Stimulated activated CD4-positive, alpha-beta T cell treated with anti-CD3 and anti-CD28 coated beads, Interleukin-1b, Interleukin-23, amount 100 ng/mL, for 4 hours (primary cell): ENCODE measurements at places on chromosomes 7 and 10.

- DNase-seq = no peak
Measured at GRCh38 chr7:12827920-12828319, 140.5 kb downstream of the ARL4A start.

DNA sequence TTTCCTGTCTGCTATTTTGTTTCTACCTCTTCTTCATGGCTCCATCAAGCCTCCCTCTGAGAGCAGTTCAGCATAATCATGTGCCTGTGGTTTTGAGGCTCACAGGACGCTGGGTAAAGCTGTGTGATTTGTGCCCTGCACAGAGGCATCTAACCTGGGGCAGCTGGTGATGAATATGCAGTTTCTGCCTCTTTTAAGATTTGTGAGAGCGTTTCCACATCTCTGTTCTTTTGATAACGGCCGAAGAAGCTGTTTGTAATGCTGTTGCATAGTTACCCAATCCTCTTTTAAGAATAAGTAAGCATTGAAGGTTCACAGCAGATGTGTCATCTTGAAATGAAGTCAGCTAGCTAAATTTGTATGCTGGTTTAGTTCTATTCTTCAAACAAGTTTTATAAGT is 45.2 kb downstream of the PNLIPRP3 start:
- DNase-seq = no peak

DNA sequence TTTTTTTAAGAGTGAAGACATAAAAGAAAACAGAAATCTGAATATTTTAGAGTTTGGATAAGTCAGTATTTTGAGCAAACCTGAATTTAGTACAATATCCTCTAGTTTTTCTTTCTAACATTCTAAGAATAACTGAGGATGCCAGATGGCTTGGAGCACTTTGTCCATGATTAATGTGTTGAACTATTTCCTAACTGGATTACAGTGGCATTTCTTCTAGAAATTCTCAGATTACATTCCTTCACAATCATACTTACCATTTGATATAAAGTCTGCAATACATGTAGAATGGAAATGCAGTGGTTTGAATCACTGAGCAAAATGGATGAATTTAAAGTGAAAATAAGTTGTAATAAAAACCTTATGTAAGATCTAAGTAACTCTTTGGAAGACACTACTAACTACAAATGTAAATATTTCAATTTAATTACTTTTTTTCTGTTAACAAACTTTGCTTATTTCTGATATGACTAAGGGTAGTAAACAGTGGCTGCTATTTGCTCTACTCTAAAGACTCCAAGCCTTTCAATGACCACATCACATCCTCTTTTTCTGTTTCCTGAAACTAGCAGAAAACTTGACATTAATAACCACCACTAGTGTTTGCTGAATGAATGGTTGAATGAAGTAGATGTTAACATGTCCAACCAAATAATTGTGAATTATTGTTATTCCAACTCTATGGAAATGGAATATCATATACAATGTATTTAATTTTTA is 102.8 kb downstream of the PRKG1 start:
- DNase-seq = no peak

- DNase-seq = no peak
Measured at GRCh38 chr10:131635564-131636015, 265.2 kb upstream of the PPP2R2D start.

DNA sequence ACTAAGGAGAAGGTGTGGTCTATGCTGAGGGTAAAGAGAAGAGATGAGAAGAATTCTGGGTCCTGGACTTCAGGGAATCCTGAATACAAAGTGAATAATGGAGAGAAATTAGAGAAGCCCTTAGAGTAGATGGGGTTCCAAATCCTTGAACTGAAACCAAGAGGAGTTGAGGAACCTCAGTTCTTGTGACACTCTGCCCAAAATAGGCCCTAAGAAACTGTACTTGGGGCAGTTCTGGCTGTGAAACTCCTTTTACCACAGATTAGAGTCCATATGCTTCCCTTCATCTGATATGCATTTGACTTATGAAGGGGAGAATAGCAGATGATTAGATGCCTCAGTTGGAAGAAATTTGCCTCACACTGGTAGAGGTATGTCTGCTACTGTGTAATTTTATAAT is 19.0 kb downstream of the TES start:
- DNase-seq = no peak

DNA sequence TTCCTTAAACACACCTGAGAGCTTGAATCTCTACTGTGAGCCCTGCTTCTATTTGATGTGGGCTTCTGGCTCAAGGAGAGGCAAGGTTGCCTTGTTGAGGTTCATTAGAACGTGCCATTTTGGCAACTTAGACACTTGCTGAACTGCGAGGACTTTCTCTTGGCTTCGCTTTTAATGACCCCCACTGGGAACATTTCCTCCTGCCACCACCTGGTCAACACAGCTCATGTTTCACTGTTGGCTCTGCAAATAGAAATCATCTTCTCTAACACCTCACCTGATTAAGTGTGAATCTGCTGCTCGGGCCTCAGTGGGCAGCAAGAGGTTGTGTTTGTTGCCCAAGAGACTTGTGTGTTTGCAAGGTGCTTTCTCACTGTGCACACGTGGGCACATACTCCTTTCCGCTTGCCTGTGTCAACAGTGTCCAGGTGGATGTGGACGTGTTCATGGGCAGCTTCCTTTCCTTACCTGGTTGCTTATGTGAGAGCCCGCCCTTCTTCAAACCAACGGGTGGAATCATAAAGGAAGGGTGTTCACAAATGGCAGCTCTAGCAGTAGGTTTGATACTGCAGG is 147.0 kb downstream of the NRP1 start:
- DNase-seq = no peak

- DNase-seq = no peak
Measured at GRCh38 chr7:90552521-90552920, 43.6 kb upstream of the CDK14 start.

DNA sequence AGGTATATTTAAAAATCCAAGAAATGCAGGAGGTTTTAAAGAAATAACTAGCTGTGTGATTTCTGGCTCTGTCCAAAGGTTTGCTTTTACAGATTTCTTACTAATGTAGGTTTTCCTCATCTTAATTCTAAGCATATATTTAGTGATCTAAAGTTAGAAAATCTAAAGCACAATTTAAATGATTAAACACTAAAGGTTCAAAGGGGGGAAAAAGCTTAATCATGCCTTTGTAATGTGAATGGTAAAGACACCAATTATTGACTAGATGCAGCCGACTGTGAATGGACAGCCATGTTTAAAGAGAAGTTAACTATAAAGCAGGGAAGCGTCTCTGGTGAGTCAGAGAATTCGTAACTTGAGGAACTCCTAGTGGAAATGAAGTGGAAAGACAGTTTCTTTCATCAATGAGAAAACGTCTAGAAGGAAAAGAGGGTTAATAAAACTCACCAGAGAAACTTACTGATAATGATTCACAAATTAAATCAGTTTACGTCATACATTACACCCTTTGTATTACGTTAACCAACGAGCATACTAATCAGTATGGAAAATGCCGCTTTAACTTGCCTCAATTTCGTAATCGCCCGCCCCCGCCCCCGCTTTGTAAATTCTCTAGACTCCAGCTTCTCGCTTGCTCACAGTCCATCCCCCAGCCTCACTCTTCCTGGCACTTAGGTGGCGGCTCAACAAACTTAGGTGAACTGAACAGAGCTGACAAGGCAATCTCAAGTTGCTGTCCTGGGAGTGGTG is 1.1 kb upstream of the HBP1 start:
- peak; percentile 49 for DNase-seq

DNA sequence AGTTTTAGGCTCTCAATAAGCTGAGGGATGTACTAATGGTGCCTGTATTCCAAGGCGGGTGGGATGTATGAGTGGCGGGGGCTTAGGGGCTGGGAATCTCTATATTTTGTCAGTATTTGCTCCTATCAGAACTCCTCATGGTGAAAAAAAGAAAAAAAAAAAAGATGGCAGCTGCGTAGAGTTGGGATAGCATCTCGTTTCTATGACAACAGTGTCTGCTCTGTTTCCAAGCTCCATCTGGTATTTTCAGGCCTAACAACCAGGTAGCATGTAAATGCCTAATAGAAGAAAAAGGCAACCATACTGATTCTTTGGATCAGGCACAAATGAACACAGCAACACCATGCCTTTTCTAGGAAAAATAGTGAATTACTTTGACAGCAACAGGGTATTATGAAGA is 11.7 kb upstream of the CCDC172 start:
- no peak for DNase-seq

DNA sequence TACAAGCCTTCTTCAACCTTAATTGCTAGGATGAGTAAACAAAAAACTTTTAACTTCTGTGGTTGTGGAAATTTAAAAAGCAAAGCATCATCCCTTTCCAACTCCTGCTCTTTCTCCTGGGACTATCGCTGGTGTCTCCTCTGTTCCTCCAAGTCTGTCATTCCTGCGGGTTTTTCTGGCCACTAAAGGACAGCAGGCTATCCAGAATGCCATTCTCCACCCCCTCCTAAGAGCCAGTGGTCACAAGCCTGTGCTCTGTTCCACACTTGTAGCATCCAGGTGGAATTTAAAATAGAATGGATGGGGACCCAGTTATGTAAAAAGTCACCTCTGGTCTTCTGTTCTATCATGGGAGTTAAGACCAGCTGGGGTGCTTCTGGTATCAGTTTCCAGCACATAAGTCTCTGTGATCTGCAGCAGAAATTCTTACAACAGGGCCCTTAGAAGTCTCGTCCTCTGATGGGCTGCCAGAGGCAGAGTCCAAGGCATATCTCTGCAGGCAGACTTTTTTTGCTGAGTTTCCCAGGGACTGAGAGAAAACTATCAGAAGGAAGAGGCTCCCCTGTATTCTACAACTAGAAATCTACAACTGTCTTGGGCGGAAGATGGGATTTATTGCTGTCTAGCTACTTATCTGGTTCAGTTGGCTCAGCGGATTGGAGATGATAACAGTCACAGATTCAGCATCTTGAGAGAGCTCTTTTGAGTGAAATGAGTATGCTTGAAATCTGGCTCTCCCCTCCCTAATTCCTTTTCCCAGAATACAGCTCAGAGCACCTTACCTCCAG is 5.1 kb upstream of the WNT16 start:
- no peak for DNase-seq

DNA sequence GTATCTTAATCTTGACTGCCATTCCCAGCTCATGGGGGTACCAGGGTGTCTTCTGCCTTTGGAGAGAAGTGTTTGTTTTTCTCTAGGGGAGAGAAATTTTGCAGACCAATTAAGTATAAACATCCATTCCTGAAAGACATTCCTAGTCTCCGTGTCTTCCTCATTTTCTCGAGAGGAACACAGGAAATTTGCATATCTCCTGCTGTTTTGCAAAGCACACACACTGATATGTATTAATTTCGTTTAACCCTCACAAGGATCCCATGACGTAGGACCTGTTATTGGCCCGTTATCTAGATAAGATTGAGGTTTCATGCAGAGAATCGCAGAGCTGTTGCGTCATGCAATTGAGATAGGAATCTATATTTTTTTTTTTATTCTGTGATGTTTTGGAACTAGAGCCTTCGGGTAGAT is 944 bp downstream of the RHBDD2 start:
- no peak for DNase-seq

GRCh38 chr7:335358-336148 is 45.6 kb downstream of the FOXL3 start:
- no peak for DNase-seq

GRCh38 chr7:157347217-157347904 is 10.6 kb downstream of the DNAJB6 start:
- peak; percentile 31 for DNase-seq

DNA sequence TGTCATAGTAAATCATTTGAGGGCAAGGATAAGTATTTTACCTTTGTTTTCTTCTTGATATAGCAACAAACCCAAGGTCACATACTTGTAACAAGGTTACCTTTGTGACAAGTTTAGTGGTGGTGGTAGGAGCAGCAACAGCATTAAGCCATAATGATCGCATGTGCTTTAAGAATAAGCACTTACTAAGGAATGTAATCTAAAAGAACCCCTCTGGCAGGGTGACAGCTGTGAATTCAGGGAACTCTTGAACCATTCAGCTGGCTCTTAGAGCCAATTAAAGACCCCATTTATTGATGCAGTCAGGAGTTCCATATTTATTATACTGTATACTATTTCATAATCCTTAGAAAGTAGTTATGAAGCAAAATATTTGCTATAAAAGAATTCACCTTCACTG is 370.8 kb downstream of the EXOC4 start:
- no peak for DNase-seq

DNA sequence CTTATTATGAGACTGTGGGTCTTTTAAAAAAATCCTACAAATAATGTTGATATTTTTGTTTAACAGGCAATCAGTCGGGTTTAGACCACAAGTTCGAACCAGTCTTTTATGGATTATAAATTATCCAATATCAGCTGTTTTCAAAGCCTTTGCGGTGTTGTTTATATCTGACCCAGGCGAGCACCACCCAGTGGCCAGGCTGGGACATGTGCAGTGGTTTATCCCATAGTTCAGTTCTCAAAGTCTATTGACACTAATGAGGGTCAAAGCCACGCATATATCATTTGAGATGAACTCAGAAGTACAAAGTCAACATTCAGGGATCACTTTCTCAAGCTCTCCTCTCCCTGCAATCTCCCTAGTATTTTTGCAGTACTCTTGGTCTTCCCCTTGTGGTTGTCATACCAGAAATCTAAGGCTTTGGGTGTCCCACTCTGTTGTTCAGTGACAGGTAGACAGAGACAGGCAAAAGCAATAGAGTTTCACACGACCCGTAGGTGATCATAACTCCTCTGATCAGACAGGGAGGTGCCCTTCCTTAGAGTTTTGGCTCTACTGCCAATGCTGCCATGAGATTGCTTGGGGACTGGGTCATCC is 117.4 kb upstream of the POM121L12 start:
- no peak for DNase-seq

DNA sequence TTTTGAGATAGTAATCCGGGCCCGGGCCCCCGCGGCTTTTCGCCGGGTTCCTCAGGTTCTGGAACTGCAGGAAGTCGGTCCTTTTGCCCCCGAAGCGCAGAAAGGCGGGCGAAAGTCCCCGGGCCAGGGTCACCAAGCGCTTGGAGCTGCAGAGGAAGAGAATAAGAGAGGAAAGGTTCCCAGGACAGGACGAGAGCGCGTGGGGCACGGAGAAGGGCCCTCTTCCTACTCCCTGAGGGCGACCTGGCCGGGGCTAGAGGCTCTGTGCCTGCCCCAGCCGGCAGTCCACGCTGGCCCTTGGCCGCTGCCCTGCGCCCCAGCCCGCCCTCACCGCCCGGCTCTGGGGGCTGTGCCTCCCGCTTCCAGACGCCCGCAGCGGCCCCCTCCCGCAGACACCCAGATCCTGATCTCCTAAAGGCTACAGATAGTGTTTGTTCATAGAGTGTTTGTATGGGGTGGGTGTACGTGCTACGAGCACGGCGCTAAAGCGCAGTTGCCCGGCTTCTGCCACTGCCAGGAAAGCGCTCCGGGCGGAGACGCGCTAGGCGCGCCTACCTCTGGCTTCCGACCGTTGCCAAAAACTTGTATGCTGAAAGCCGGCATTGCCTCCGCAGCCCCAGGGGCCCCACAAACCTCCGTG is 3.2 kb downstream of the HPSE2 start:
- no peak for DNase-seq

DNA sequence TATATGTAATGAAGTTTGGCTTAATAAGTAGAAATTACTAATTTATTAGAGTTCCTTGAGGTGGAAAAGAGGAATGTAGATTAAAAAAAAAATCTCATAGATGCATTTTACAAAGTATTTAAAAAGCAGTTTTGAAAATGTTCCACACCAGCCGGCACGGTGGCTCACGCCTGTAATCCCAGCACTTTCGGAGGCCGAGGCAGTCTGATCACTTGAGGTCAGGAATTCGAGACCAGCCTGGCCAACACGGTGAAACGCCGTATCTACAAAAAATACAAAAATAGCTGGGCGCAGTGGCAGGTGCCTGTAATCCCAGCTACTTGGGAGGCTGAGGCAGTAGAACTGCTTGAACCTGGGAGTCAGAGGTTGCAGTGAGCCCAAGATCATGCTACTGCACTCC is 3.2 kb upstream of the CHRM2 start:
- DNase-seq = no peak
